ENCODE measurements at places on chromosomes 1 and 21.

GRCh38 chr1:59061876-59062275 lies 235.0 kb upstream of the FGGY start:
- no peak for DNase-seq

GRCh38 chr1:158506369-158506987 lies 34.5 kb downstream of the OR10R2 start:
- no peak for DNase-seq

- no peak for DNase-seq
Observed at GRCh38 chr1:162631546-162632191, 595 bp upstream of the DDR2 start.

- no peak for DNase-seq
Observed at GRCh38 chr1:45348966-45349677, 8.9 kb upstream of the MUTYH start.

DNA sequence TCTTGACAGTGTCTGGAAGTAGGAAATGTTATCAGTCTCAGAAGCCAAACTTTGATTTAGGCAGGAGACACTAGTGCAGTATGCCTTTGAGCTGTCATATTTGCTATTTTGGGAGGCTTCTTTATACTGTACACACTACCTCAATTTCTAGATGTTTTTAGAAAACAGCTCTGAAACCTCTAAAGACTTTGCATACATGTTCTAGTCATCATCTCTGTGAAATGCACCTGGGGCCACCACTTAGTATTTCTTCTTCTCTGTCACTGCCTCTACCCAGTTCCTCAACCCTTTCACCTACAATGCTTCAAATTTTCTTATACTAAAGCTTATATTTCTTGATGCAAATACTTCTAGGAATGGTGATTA lies 29.1 kb upstream of the PLA2G4A start:
- no peak for DNase-seq

DNA sequence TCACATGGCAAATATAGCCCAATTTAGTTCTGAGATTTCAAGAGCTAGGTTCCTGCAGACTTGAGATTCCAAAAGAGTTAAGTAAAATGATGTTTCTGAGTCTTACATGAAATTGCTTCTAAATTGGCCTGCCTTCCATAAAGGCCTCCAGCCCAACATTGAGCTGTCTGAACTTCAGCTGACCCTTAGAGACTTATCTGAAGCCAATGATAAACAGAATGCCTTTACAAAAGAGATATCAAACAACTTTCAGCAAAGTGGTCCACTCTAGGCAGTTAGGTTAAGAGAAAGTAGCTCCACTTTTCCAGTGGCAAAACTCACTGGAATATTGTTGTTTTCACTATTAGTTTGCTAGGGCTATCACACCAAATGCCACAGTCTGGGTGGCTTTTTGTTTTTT lies 6.3 kb upstream of the RC3H1 start:
- DNase-seq: no peak

GRCh38 chr1:207191776-207192175 lies 87.7 kb downstream of the C4BPA start:
- no peak for DNase-seq

DNA sequence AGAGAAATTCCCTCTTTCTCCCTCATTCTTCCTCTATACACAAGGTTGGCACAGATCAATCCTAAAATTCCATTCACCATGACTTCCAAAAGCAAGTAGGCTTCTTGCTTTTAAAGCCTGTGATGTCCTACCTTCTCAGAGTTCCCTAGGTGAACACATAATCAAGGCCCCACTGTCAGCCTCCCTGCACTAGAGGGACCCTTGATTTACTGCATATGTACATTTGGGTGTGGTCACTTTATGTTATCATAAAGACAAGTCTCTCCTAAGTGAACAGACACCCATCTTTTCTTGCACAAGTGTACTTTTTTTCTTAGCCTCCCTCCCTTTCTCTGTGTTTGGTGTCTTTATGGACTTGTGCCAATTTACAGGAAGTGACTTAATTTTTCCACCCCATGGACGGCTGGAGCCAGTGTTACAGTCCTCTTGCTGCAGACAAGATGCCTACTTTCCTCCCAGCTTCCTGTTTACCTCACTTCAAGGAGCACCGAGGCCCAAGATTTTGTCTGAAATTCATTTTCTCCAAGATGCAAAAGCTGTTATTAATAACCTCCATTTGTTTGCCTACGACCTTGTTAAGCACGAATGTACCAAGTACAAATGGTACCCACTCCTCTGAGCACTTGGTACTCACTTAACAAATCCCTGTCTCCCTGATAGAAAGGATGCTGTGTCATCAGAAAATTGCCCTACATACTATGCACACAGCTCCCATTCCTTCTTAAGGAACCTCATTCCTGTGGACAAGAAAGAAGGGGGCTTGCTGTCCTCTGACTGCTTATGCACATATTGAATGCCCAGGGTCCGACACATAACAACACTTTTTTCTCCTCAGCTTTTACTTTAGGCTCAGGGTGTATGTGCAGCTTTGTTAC lies 82.8 kb upstream of the SLC44A3 start:
- DNase-seq: no peak

DNA sequence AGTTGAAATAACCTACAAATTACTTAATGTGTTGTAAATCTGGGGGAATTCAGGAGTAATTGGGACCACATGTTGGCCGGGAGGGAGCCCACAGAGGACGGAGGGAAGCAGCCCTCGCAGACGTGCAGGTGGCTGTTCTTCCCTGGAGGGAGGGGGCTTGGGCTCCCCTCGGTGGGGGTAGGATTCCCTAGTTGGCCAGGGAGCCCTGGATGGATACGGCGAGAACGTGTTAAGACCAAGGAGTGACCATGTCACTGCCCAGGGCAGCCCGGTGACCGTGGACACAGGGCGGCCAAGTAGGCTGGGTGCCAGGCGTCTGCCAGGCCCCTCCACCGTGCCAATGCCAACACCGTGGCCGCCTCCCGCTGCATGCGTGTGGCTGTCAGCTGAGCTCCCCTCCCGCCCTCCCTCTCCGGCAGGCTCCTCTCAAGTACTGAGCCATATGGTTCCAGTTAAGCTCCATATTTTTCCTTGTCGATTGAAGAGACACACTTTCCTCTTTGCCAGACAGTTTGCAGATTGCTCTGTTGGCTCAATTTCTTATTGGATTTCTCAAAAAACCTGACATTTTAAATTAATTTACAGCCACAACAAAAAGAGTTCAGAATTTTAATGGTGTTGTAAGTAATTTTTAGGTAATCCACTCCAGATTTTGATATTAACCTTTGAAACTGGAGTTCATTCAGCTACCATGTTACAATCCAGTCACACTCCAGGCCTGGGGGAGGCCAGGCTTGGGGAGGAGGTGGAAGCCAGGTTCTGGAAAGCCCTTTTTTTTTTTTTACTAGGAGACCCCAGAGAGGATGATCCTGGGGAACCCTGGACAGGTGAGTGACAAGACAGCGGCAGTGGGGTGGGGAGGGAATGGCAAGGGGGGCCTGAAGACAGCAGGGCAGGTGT lies 71.2 kb downstream of the CASZ1 start:
- DNase-seq: no peak

DNA sequence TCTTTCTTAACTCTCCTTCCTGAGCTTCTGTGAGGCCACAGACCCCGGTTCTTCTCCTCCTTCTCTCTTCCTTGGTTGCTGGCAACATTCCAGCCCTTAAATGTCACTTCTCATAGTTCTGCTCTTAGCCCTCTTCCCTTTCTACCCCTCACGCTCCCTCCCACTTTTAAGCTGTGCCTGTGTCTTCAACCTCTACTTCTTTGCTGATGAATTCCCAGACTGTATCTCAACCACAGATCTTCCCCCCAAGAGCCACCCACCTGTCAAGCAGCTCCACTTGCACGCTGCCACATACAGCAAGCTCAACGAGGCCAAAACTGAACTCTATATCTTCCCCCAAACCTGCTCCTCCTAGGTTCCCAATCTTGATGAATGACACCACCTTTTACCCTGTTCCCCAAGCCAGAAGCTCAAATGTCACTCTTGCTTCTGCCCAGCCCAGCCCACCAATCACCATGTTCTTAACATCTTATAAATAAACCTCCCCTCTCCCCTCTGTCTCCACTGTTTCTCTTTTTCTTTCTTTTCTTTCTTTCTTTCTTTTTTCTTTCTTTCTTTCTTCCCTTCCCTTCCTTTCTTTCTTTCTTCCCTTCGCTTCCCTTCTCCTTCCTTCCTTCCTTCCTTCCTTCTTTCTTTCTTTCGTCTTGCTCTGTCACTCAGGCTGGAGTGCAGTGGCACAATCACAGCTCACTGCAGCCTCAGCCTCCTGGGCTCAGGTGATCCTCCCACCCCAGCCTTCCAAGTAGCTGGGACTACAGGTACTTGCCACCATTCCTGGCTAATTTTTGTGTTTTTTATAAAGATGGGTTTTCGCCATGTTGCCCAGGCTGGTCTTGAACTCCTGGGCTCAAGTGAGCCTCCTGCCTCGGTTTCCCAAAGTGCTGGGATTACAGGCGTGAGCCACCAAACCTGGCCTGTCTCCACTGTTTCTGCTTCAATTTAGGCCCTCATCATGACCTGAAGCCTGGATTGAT lies 19.8 kb upstream of the PTP4A2 start:
- no peak for DNase-seq

DNA sequence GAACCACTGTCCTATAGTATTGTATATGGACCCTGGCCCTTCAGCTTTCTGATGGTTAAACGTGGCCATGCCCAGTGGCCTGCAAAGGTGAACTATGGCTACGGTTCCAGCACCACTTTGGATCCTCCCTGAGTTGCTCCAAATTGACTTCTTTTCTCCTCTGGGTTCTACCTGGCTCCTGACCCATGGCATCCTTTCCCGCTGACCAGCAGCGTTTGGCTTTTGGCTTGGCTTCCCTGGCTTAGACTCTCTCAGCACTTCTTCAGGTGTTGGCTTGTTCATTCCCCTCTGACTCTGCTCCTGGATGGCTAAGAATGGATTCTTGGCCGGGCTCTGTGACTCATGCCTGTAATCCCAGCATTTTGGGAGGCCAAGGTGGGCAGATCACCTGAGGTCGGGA lies 152.9 kb downstream of the CNIH3 start:
- no peak for DNase-seq

DNA sequence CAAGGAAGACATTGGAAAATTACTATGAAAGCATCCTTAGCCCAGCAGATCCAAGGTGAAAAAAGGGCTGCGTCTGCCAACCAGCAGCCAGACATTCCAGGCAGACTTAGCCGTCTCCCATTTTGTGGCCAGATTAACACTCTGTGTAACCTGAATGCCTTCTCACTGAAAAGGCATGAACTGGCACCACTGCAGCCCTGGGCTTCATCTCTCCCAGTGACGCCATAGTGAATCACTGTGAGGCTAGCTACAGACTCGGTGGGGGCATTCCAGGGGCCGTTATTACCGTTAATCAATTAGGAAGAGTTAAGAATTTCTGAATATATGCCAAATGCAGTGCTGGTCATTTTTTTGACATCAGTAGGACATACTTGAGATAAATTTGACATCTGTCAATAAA lies 627.4 kb downstream of the LMO4 start:
- DNase-seq: no peak

DNA sequence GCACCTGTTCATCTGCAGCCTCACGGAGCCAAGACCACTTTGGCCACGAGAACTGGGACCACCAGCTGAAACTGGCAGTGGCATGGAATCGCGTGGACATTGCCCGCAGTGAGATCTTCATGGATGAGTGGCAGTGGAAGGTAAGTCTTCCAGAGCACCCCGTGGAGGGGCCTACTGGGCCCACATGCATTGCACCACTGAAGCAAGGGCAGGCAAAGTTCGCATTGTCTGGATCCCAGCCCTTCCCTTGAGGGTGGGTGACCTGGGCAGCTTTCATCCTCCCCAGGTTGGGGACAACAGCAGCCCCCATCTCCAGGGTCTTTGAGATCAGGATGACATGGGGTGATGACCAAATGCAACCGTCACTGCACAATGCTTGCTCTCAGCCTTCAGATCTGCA lies 37.5 kb downstream of the TRPM2 start:
- no peak for DNase-seq

- no peak for DNase-seq
Observed at GRCh38 chr1:3924825-3925220, 24.8 kb upstream of the C1orf174 start.

DNA sequence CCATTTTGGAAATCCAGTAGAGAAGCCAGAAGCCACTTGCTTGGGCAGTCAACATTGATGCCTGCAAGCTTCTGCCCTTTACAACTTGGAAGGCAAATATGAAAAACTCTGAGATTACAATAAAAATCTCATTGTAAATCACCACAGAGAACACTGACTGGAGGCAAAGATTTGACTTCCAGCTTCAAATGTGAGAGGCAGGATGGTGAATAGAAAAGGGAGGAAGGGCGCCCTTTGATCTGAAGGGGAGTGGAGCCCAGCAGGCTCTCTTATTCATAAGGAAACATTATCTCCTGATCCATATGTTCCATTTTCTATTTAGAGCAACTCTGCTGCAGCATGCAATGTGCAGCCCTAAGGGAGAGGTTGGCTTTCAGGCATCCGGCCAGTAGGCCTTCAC lies 348.3 kb downstream of the AJAP1 start:
- DNase-seq: no peak

- DNase-seq: no peak
Observed at GRCh38 chr1:184513421-184513820, 126.6 kb downstream of the C1orf21 start.

DNA sequence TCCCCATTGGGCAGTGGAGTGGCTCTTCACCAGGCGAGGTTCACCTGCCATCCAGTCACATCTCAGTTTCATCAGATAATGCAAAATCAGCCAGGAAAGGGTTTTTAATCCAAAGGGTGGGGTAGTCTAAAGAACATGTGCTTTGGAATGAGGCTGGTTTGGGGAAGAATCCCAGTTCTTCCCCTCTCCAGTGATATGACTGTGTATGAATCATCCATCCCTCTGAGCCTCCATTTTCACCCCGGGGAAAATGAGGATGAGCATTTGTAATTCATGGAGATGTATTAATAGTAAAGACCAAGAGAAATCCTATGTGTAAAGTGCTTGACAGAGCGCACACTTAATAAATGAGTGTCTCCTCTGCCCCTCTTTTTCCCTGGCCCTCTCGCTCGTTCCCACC lies 215.1 kb upstream of the FGGY start:
- DNase-seq: no peak

GRCh38 chr1:1955621-1956094 lies 36.6 kb upstream of the TMEM52 start:
- DNase-seq: no peak

GRCh38 chr1:35808450-35809113 lies 766 bp downstream of the AGO4 start:
- no peak for DNase-seq

- DNase-seq: no peak
Observed at GRCh38 chr1:167184081-167184480, 36.6 kb upstream of the POU2F1 start.

GRCh38 chr1:99181892-99182291 lies 82.4 kb upstream of the PLPPR4 start:
- DNase-seq: no peak

DNA sequence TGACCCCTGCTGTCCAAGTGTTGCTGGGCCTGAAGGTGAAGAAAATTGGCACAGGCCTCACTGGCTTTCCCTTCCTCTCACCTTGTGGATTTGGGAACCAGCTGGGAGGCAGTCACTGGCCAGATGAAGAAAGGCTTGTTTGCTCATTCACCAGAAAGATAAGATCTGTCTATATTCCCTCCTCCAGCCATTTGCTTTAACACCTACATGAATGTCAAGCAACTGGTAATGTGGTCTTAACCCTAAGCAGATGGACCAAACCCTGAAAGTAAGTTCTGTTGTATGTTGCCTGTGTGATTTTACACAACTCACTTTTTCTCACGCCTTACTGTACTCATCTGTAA lies 10.3 kb upstream of the SRRM1 start:
- no peak for DNase-seq
